Ureter (tissue), 1 donor: ENCODE measurements at places on chromosomes 1 and 21.

GRCh38 chr1:225923692-225924555, at the start of gene PYCR2:
Gene PYCR2, minus strand, starts transcription at chr1:225924250. Its CDS starts 140 bp downstream, at chr1:225924110.
- DNase-seq, result peak; percentile 96

DNA sequence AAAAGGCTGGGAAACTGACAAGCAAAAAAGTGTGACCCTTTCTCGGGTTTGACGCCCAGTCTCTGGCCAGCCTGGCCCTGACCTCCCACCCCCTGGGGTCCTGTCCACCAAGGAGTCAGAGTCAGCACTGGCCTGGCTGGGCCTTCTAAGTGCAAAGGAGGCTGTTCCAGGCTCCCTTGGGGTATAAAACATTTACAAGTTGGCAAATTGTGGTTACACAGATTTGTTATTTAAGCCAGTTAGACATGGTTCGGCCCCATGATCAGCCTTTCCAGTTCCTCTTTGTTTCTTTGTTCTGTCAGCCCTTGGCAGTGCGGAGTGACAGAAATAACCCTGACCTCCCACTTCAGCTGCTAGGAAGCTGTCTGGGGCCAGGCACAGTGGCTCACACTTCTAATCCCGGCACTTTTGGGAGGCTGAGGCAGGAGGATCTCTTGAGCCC, 161.6 kb upstream of the RAB4A start:
- no peak for DNase-seq

- no peak for DNase-seq
These were observed 67.0 kb downstream of the CAMSAP2 start for GRCh38 chr1:200805719-200806118.

DNA sequence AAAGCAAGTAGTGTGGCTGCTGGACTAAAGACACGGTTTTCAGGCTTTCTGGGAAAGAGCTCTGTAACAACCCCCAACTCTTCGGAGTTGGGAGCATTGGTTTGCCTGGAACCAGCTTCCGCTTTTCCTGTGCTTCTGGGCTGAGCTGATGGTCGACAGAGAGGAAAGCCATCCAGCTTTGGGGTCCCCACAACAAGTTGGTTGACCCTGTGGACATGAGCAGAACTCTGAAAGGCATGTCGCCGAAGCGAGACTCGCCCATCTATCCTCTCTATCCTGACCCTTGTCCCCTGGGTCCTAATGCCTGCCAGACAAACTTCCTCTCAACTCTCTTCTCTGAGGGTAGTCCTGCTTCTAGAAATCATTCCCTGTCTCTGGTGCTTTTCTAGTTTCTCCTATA, 31.9 kb upstream of the FCGR2A start:
- DNase-seq, result no peak

- DNase-seq, result no peak
These were observed 5.3 kb upstream of the C1orf115 start for GRCh38 chr1:220684890-220685289.

DNA sequence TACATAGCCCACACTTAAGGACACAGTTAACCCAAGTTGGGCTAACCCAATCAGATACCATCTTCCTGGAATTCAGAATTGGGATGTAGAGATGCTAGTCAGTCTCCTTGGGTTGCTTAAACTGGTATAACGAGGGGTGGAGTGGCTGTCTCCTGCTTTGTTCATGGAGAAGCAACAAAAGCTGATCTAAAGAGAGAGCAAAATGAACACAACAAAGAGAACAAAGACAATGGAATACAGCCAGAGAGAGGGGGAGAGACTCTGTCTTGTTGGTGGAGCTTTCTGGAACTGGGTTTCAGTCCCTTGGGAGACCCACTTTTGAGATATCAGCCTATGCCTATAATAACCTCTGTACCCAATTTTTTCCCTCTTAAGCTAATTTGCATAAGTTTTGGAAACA, 138.1 kb downstream of the ATG4C start:
- DNase-seq, result no peak
